ENCODE measurements at places on chromosomes 11 and 22.

GRCh38 chr11:64489831-64490441 lies 101.1 kb upstream of the SLC22A12 start:
- peak overlapping the region; percentile 59 for H3K27ac ChIP-seq
- peaks cover 68% of the 10 kb centered on the region for H3K27me3 ChIP-seq
- peaks cover 3% of the 10 kb centered on the region for H3K36me3 ChIP-seq
- H3K4me1 ChIP-seq = peaks cover 18% of the 10 kb centered on the region

DNA sequence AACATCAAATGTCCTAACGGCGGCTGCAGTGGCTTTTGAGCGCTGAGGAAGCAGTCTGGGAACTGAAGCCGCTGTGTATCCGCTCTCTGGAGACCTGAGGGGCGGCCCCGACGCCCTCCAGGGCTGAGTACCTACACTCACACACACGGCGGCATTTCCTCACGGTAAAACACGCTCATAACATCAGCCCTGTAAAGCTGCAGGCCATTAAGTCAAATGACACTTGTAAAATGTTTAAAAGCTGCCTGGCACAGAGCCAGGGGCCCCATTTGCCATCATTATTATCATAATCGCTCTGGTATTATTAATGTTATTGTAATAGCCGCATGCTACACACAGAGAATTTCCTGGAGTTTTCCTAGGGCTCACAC lies 5.1 kb downstream of the CARS1 start:
- DNase-seq = no peak
- H3K36me3 ChIP-seq = no peaks in the 10 kb centered on the region
- no peak overlapping the region for H3K27ac ChIP-seq
- H3K4me1 ChIP-seq = peaks cover 46% of the 10 kb centered on the region
- H3K4me3 ChIP-seq = no peak overlapping the region
- H3K27me3 ChIP-seq = no peaks in the 10 kb centered on the region

GRCh38 chr22:22710719-22711531 lies 66.5 kb downstream of the GGTLC2 start:
- peak; percentile 75 for DNase-seq
- H3K36me3 ChIP-seq = no peaks in the 10 kb centered on the region
- H3K27ac ChIP-seq = peak overlapping the region; percentile 59
- H3K4me1 ChIP-seq = peaks cover 2% of the 10 kb centered on the region
- peak overlapping the region; percentile 25 for H3K4me3 ChIP-seq
- H3K27me3 ChIP-seq = peaks cover 13% of the 10 kb centered on the region

- no peaks in the 10 kb centered on the region for H3K27me3 ChIP-seq
- no peak overlapping the region for H3K4me3 ChIP-seq
- DNase-seq = no peak
- H3K4me1 ChIP-seq = peaks cover 26% of the 10 kb centered on the region
- peaks cover 11% of the 10 kb centered on the region for H3K36me3 ChIP-seq
Observed at GRCh38 chr11:2950825-2951224, 21.6 kb upstream of the PHLDA2 start.

DNA sequence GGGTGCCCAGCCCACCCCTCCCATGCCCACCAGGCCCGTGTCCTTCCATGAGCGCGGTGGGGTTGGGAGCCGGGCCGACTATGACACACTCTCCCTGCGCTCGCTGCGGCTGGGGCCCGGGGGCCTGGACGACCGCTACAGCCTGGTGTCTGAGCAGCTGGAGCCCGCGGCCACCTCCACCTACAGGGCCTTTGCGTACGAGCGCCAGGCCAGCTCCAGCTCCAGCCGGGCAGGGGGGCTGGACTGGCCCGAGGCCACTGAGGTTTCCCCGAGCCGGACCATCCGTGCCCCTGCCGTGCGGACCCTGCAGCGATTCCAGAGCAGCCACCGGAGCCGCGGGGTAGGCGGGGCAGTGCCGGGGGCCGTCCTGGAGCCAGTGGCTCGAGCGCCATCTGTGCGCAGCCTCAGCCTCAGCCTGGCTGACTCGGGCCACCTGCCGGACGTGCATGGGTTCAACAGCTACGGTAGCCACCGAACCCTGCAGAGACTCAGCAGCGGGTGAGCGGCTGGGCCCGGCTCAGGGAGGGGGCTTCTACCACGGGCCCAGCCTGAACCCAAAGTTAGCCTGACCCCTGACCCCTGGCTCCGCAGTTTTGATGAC lies 3.0 kb downstream of the PKP3 start:
- H3K4me3 ChIP-seq = peak overlapping the region; percentile 58
- no peak overlapping the region for H3K27ac ChIP-seq
- peaks cover 3% of the 10 kb centered on the region for H3K4me1 ChIP-seq
- H3K36me3 ChIP-seq = no peaks in the 10 kb centered on the region
- peak; percentile 39 for DNase-seq
- no peaks in the 10 kb centered on the region for H3K27me3 ChIP-seq

- peak; percentile 55 for DNase-seq
- peak within 1 kb of the TSS; percentile 97 for H3K4me3 ChIP-seq
- no peaks in the 10 kb centered on the region for H3K27me3 ChIP-seq
- H3K36me3 ChIP-seq = peaks cover 5% of the 10 kb centered on the region
- peaks cover 28% of the 10 kb centered on the region for H3K4me1 ChIP-seq
Observed at GRCh38 chr11:65181569-65182257, at the start of gene CAPN1. CAPN1 (plus strand) TSS chr11:65181928; CDS start chr11:65182702, 774 bp downstream.

DNA sequence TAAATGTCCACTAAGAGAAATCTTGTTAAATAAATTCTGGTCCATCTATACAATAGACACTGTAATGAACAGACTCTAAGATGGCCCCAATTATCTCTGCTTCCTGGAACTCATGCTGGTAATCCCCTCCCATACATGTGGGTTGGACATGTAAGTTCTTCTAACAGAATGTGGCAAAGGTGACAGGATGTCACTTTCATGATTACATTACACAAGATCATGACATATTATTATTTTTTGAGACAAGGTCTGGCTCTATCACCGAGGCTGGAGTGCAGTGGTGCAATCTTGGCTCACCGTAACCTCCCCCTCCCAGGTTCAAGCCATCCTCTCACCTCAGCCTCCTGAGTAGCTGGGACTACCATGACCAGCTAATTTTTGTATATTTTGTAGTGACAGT lies 14.6 kb upstream of the NDUFC2 start:
- no peak overlapping the region for H3K27ac ChIP-seq
- no peak for DNase-seq
- H3K27me3 ChIP-seq = no peaks in the 10 kb centered on the region
- peaks cover 3% of the 10 kb centered on the region for H3K36me3 ChIP-seq
- H3K4me1 ChIP-seq = peaks cover 3% of the 10 kb centered on the region

DNA sequence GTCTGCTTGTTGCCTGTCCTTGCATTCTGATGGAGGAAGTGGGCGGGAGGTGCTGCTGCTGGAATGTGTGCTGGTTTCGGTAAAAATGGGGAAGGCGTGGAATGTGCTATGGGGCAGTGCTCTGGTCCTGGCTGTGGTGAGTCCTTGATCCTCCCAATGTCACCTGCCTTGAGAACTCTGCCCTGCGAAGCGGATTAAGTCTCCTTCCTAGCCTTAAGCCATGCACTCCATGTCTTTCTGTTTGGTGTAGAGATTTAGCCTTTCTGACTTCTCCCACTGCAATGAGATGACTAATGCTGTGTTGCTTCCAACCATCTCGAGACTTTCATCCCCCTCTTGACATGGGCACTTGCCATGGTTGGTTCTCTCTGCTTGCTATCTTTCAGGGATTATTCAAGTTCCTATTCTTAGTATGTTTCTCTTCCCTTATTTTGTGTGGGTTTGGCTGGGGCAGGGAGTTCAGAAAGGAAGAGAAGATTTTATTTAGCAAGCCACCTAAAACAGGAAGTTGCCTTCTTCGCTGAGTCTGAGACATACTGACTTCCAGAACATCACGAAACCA lies 687.9 kb downstream of the NTM start:
- no peak for DNase-seq
- H3K27ac ChIP-seq = no peak overlapping the region
- H3K4me3 ChIP-seq = no peak overlapping the region

DNA sequence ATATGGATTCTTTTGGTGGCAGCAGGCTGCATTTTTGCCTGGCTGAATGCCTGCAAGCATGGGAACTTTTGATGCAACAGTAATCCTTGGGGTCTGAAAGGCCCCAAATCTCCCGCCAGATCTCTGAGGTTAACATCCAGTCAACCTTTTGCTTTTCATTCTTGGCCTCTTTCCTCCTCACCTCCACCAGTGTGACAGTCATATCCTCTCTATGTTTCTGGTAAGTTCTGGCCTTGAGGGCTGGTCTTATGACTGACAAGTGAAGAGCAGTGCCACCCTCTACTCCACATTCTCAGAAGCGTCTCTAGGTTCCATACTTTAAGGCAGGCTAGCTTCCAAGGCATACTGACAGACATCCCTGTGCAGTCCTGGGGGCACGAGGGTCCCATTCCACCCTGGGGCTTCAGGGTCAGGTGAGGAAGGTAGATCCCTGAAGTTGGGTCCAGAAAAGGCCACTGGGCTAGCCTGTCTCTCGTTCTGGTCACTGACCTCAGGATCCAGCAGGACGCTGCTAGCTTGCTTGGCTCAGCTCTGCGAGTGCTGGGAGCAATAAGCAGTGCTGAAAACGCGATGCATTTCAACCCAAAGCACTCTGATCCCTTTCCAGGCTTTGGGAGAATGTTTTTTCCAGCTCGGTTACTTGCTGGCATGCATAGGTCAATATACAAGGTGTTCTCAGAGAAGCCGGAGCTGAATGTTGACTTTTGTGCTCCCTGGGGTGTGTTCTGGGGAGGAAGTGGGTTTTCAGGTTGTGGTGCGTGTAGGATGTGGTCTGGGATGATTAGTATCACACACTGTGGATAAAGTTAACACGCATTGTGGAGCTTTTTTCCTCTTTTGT lies 75.2 kb downstream of the PTPRJ start:
- DNase-seq = peak; percentile 29
- H3K4me1 ChIP-seq = peaks cover 57% of the 10 kb centered on the region
- H3K4me3 ChIP-seq = peak overlapping the region; percentile 83
- no peaks in the 10 kb centered on the region for H3K36me3 ChIP-seq

GRCh38 chr22:43689356-43689755 lies 122.7 kb downstream of the EFCAB6 start:
- no peak overlapping the region for H3K4me3 ChIP-seq
- H3K36me3 ChIP-seq = peaks cover 2% of the 10 kb centered on the region
- no peak overlapping the region for H3K27ac ChIP-seq
- H3K4me1 ChIP-seq = no peaks in the 10 kb centered on the region
- DNase-seq = no peak
- peaks cover 33% of the 10 kb centered on the region for H3K27me3 ChIP-seq

- no peak overlapping the region for H3K4me3 ChIP-seq
- DNase-seq = no peak
- H3K36me3 ChIP-seq = no peaks in the 10 kb centered on the region
- no peaks in the 10 kb centered on the region for H3K4me1 ChIP-seq
- H3K27me3 ChIP-seq = peaks cover 40% of the 10 kb centered on the region
- H3K27ac ChIP-seq = no peak overlapping the region
Observed at GRCh38 chr11:122963961-122964360, 17.7 kb downstream of the BSX start.

- H3K27me3 ChIP-seq = peaks cover 31% of the 10 kb centered on the region
- no peak overlapping the region for H3K27ac ChIP-seq
- peaks cover 5% of the 10 kb centered on the region for H3K36me3 ChIP-seq
Observed at GRCh38 chr11:36577859-36578258, 10.1 kb downstream of the RAG1 start.

DNA sequence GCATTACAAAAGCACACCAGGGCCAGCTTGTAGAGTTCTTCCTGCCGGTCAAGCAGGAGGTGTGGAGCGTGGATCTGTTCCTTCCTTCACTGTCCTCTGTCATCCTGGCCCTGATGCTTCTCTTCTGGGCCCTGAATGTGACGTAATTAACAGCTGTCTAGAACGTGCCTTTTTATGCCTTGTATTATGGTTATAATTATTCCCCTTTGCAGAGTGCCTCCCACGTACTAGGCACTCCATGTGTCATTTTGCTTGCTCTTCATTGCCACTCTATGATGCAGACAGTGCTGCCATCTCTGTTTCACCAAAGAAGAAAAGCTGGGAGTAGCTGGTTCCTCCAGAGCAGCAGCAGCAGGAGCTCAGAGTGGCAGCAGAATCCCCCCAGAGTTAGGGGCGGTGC lies 132.1 kb upstream of the TTC12 start:
- H3K27me3 ChIP-seq = peaks cover 62% of the 10 kb centered on the region
- no peak overlapping the region for H3K4me3 ChIP-seq
- H3K27ac ChIP-seq = no peak overlapping the region
- no peaks in the 10 kb centered on the region for H3K36me3 ChIP-seq
- no peaks in the 10 kb centered on the region for H3K4me1 ChIP-seq
- no peak for DNase-seq

DNA sequence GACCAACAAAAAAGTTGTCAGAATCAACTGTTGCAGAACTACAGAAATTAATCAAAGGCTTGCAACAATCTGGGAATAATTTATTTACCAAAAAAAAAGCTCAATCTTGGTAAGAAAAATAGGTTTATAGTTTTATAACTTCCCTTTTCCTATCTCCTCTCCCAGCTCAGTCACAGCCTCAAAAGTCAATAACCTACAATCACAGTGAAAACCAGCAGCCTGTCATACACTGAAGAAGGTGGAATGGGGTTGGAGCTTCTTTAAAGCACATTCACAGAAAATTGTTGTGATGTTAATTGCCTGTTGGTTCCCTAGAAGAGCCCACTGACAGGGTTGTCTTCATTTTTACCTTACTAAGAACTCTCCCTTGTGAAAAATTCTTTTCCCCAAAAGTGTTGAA lies 50.7 kb upstream of the CEP126 start:
- no peak overlapping the region for H3K27ac ChIP-seq
- peaks cover 3% of the 10 kb centered on the region for H3K4me1 ChIP-seq
- DNase-seq = no peak
- H3K4me3 ChIP-seq = no peak overlapping the region

DNA sequence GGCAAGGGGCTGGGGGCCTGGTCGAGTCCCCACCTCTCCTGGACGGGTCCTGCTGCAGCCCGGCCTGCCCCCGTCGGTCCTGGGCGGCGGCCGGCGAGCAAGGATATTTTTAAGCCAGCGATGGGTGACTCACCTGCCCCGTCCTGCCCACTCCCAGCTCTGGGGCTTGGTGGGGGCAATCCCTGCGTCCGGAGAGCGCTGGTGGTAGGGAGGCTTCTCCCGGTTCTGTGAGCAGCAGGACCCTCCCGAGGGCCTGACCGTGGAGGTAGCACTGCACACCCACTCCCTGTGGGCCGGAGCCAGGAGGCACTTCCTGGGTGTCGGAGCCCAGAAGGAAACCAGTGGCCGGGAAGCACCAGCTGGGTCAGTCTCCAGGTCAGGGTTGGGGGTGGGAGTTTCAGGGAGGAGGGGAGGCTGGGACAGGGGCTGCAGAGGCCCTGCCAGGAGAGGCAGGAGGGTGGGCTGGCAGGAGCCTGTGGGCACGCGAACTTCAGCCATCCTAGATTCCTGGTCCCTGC lies 467 bp downstream of the EPS8L2 start:
- H3K4me3 ChIP-seq = no peak overlapping the region
- H3K27me3 ChIP-seq = peaks cover 16% of the 10 kb centered on the region
- no peak overlapping the region for H3K27ac ChIP-seq

GRCh38 chr11:66470015-66470414 lies 3.3 kb downstream of the PELI3 start:
- DNase-seq = no peak
- H3K36me3 ChIP-seq = peaks cover 2% of the 10 kb centered on the region
- no peak overlapping the region for H3K27ac ChIP-seq
- H3K4me3 ChIP-seq = no peak overlapping the region

- H3K27ac ChIP-seq = no peak overlapping the region
- H3K27me3 ChIP-seq = peaks cover 19% of the 10 kb centered on the region
Observed at GRCh38 chr11:70437111-70437784, 38.9 kb downstream of the CTTN start.
